Globus pallidus (tissue), 1 donor: ENCODE measurements at places on chromosomes 3 and 15.

- DNase-seq = no peak
These were observed 12.0 kb upstream of the DAPK2 start for GRCh38 chr15:64058279-64058678.

DNA sequence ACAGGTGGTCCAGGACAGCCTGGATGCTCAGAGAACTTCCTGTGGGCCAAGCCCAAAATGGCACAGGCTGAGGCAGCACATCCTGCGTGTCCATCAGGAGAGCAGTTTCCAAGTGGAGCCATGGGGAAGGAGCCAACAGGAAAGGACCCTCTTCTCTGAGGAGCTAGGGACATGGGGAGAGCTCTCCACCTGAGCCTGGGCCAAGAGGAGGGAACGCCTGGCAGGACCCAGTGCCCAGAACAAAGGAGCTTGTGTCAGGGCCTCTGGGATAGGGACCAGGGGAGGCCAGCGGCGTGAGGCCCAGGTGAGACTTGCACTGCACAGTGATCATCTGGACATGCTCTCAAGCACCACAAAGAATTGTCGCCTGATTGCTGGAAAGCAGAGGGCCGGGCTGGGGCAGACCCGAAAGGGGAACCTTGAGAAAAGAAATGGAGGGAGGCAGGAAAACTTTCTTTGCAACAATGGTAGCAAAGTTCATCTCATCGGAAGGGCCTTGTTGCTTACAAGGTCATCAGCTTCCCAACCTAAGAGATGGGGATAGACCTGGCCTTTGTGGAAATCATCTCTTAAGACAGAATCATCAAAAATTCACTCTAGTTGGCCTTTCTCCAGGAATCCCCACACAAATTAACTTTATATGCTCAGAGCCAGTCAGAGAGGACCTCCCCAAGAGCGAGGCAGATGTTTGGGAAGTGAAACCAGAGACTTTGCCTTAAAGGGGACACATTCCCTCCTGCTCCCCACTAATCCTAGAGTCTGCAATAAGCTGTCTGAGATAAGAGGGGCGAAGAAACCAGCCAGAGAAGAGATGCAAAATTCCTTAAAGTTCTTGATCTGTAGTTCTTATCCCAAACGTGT is 47.7 kb upstream of the HES1 start:
- DNase-seq = no peak

- no peak for DNase-seq
These were observed at the start of gene TPRG1 for GRCh38 chr3:189171707-189172106. TSS of gene TPRG1 (plus strand) at chr3:189171971. CDS start at chr3:189207385, 35,414 bp downstream.

- no peak for DNase-seq
These were observed at the start of gene GPR156 for GRCh38 chr3:120284747-120285507. TSS of gene GPR156 (minus strand) at chr3:120285222. CDS start at chr3:120244098, 41,124 bp downstream.

DNA sequence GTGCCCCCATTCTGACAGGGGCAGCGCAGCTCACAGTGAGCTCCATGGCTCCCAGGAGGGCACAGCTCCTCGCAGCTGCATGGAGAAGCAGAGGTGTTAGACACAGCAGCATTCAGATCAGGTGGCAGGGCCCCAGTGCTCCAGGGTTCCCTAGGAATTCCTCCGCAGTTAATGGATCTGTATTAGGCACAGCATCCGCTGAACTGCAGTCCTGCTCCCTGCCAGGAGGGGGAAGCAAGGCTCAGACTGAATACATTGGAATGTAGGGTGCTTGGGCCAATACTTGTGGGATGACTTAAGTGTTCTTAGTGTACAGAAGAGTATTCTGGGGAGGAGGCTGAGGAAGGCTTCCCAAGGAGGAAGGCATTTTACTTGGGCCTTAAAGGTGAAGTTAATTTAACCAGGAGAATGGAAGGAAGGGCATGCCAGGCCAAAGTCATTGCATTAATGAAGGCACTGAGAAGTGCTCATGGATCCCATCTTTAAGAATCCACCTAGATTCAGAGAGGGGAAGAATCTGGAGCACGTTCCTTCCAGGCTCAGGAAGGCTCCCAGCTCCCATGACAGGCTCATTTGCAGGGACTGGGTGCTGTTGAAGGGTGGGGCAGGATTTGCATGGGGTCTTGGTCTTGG is 111.6 kb downstream of the RAB11A start:
- peak; percentile 12 for DNase-seq

- no peak for DNase-seq
These were observed 190.4 kb upstream of the BCL6 start for GRCh38 chr3:187935623-187936156.

- peak; percentile 6 for DNase-seq
These were observed 65.6 kb downstream of the WDR72 start for GRCh38 chr15:53693729-53694475.

DNA sequence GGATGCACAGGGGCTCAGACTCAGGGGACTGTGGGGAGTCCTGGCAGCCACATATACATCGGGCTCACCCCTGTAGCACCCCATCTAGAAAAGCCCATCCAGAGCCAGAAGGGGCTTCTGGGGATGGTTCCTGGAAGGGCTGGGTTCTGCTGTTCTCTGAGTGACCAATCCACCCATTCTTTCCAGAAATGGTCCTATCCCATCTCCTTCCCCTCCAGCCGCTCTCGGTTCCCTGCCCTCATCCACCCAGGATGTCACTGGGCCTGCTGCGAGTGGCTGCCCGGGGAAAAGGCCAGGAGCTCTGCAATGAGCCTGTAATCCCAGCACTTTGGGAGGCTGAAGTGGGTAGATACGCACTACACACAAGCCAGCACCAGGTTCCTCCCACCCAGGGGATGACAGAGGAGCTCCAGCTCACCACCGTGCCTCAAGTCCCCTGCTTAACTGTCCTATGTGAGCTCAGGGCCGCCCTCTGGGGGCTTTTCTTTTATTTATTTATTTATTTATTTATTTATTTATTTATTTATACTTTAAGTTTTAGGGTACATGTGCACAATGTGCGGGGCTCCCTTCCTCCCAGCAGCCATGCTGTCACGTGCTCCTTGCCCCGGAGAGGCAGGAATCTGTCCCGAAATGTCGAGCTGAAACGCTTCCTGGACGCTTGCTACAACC is 13.6 kb upstream of the CSK start:
- DNase-seq = no peak

DNA sequence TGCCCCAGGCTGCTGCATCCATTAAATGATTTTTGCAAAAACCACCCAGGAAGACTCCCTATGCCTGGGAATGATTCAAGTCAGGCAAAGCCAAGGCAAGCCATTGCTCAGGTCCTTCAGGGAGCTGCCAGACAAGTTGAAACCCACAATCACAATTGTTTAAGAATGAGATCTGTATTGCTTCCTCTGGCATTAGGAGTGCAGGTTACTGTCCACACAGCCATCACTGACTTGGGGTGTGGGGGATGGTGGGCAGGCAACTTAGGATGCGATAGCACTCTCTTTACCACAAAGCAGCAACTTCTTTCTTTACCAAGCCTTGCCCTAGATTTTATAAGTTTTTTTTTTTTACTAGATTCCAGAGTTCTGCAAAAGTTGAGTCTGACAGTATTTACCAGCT is 15.0 kb upstream of the IL20RB start:
- no peak for DNase-seq

DNA sequence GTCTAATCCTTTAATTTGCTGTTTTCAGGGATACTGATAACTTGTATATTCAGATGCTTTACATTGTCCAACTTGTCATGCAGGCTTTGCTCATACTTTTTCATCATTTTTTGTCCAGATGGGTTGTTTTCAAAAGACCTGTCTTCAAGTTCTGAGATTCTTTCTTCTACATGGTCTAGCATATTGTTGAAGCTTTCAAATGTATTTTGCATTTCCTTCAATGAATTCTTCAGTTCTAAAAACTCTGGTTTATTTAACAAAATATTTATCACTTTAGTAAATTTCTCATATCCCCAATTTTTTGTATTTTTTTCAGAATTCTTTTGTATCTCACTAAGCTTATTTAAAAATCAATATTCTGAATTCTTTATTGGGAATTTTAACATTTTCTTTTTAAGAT is 388.3 kb upstream of the IL12A start:
- DNase-seq = no peak

DNA sequence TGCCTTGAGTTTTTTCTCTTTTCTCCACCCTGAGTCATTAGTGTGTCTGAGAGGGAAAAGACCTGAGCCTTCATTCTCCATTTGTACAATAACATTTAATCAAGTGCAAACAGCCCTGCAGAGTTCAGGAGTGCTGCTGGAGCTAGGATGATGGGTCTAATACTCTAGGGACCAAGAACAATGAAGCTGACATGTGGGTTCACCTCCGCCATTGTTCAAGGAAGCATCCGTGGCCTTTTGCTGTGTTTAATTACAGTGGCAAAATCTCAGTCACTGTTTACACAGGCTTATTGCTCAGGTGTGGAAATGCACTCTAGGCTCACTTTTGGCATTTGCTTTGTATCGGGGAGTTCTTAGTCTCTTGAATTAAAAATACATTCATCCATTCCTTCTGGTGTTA is 259.6 kb downstream of the LRTM1 start:
- DNase-seq = no peak

- no peak for DNase-seq
These were observed 38.5 kb downstream of the SCN11A start for GRCh38 chr3:39013289-39013688.

DNA sequence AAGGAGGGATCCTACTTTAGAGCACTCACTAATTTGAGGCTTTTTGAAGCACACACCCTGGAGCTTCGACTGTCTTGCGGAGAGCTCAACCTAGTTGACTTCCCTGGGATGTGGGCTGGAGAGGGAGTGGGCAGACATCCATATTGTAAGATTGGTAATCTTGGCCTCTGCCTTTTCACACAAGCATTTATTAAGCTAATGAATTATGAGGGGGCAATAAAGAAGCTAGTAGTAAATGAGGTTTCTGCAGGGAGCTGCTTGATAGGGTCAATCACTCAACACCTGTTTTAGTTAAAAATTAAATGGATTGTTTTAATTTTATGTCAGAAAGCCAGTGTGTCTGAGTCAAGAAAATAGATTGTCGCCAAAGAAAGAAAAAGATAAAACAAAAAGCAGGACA is 76.3 kb downstream of the PDZRN3 start:
- no peak for DNase-seq

DNA sequence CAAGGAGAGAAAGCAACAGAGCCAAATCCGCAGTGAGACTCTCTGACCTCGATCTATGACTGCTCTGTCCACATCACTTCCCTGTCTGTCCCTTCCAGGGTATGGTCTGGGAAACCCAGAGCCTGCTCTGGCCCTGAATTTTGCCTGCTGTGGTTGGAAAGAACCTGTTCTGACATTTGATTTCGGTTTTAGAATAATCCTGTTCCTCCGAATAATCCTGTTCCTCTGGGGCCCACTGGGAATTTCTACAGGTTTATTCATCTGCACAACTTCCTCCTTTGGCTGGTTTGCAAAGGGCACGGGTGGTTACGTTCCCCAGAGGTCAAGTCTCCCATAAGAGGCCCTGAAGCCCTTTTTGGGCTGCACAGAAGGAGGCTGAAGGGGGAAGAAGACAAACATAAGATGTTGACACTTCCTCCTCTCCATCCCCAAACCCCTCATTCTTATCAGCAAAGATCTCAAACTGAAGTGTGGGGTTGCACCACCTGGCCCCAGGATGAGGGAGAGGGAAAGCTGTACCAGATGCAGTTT is 10.6 kb downstream of the LAMP3 start:
- DNase-seq = no peak

DNA sequence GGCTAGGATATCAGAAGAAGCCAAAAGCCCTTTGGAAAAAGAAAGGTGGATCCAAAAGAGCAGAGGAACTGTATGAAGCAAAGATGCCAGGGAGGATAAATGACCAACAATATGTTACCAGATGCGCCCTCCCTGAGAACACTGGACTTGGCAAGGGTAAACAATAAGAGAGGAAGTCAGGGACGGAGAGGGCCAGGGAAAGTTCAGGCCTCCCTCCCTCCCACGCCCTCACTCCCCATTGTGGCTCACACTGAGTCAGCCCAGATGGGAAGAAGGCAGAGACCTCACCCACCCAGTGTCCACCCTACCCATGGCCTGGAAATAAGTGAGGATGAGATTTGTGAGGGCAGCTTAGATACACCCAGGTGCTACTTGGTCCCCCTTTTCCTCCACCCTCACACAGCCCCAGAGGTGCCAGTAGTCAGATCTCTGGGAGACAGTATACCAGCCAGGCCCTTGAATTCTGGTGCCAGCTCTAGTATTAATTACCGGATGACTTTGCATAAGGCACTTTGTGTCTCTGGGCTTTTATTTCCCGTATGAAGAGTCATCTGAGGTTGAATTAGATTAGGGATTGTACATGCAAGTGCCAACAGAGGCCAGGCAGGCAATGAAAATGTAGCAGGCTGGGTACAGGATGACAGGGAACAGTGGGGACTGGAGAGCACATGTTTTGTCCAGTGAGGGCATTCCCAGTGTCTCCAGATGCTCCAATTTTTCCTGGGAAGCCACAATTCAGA is 35.1 kb upstream of the FRMD4B start:
- no peak for DNase-seq

DNA sequence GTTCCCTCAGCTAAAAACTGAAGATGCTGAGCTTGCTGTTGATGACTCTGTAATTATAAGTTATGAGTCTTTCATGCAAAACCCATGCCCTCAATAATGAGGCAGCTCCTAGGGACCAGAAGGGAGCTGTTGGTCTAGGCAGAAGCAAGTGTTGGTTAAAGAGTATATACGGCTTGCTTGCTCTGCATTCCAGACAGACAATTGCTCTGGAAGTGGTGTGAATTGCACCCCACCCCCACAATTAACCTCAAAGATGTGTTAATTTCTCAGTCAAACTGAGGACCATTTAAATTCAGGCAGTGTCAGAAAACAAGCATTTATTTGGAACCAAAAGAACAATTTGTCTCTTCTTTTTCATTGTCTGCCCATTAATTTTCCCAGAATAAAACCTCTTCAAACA is 163.5 kb upstream of the EOMES start:
- DNase-seq = no peak

DNA sequence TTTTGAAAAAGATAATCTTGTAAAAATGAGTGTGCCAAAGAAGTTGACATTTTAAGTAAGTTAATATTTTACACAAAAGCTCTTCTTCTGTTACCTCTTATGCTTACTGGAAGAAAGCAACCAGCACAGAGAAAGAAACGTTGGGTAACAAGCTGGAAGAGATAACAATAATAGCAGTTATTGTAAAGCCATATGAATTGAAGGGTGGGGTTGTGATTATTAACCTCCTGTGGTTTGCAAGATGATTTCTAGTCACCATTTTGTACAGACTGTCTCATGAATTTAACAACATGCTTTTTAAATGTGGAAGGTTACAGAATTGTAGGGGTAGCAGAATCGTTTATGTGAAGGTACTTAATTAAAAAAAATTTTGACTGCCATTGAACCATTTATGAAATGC is 9.2 kb downstream of the RAP2B start:
- DNase-seq = no peak

GRCh38 chr3:111692593-111693552 is 97.7 kb upstream of the ZBED2 start:
- no peak for DNase-seq

GRCh38 chr3:30512576-30512975 is 93.8 kb upstream of the TGFBR2 start:
- no peak for DNase-seq
